ENCODE measurements at places on chromosomes 7 and 10.

- no peak for DNase-seq
Observed at GRCh38 chr7:155333346-155334234, 35.9 kb downstream of the INSIG1 start.

- DNase-seq = no peak
Observed at GRCh38 chr7:117995850-117996650, 122.8 kb upstream of the CTTNBP2 start.

DNA sequence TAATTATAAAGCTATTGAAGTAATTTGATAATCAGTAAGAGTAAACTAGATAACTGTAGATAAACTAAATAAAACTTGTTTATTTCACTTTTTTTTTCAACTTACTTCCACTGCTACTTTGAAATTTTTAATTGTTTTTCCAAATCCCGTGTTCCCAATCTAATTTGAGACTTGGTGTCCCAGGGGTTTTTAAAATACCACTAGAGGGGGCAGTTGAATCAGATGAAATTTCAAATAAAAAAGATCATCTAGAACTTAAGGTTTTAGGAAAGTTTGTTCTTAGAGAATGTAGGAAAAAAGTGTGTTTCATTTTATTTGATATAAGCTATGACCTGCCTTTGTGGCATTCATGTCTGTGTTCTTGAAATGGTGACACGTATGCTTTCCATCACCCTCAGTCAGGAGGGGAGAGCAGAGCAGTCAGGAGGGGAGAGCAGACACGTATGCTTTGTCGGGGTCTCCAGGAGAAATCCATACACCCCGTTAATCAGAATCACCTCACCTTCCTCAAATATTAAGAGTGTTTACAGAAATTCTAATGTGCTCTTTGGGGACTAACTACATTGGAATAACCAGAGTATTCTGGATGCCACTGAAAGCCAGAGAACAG is 49.9 kb downstream of the C10orf67 start:
- DNase-seq = no peak

- DNase-seq = no peak
Observed at GRCh38 chr10:52030051-52030790, 283.9 kb upstream of the DKK1 start.

DNA sequence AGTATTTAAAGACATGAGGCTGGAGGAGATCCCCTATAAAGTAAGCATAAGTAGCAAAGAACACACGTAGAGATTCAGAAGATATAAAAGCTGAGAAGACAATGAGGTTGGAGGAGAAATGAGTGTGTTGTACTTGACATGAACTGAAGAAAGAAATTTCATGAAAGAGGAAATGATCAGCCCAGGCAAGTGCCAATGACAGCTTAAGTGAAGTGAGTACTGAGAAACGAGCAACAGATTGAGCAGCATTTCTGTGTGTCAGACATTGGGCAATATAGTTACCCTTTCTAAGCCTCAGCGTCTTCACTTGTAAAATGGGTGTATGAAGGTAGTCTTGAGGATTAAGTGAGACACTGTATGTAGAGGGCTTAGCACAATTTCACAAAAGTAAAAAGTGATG is 4.8 kb upstream of the LIPA start:
- DNase-seq = no peak

DNA sequence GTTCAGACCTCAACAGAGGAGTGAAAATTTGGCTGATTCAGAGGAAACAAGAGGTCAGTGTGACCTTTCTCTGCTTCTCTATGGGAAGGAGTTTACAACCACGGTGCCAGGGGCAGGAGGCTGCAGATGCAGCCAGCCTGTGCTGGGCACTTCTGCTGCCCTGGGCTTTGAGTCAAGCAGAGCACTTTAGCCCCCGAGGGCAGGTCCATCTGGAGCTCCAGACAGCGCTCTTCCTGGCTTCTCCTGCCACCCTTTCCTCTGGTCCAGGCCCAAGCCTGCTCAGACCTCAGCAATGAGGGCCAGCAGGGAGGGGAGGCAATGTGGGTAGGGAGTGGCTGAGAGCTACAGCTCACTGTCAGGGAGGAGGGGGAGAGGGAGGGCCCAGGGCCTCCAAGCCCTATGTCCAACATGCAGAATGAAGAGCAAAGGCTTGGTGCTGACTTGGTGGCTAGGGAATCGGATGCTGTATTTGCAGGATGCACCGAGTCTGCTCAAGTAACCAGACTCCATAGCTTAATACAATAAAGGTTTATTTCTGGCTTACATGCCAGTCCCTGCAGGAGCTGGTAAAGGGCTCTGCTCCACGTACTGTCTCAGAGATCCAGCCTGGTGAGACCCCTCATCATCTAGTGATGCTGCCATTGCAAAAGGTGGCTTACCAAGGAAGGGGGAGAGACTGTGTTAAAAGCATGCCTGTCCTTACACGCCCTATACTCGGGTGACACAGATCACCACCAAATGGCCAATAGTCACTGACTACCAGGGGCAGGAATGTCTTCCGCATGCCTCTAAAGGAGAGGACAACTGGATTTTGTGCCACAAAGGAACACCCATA is 481.6 kb downstream of the RPS24 start:
- DNase-seq = no peak

DNA sequence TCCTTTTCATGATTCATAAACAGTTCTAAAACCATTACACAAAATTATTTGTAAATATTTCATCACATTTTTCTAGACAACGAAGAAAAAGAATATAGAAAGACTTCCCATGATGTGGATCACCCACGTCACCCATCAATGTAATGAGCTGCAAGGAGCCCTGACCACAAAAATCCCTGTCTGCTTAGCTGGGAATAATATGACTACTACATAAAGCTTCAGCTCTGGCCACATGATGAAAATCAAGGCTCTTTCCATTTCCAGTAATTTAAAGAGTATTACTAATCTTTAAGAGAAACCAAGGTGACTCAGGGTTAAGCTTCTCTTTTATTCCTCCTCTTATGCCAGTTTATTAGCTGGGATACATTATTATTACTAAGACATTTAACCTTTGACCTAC is 180.8 kb upstream of the CACNA2D1 start:
- no peak for DNase-seq

GRCh38 chr7:13240349-13240748 is 552.9 kb downstream of the ARL4A start:
- peak; percentile 19 for DNase-seq

DNA sequence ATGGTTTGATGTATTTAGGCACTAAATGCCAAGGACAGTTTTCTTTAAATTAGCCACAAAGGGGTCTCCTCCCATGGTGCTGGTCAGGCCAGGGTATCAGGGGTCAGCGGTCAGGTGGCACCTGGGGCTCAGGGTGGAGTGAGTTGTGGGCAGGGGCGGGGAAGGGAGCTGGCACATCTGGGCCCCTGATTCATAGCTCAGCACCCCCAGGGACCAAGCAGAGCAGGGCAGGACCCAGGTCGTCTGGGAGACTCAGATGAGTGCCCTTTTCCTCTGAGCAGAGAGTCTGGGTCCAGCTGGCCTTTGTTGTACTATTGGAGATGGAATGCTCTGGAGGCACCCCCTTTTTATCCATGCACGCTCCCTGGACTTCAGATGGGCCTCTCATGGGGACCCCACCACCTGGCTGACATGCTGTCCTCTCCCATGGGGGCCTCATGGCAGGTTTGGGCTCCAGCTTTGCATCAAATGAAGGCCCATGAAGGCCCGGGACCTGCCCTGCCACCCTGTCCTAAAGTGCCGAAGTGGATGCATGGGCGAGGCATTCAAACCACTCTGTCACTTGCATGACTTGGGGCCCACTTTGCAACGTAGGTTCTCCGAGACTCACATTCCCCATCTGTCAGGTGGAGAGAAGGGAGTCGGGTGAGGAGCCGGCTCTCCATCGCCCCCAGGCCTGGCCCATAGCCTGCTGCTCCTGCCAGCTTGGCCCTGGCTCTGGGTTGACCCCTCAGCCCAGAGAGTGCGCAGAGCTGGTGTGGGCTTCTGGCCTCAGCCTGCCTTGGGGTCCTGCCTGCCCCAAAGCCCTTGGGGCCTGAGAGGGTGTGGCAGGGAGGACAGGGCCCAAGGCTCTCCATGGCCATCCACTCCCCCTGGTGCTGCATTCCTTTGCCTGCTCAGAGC is 66.4 kb downstream of the RAMP3 start:
- DNase-seq = no peak

GRCh38 chr7:88214456-88214855 is 5.4 kb downstream of the SRI start:
- DNase-seq = no peak

DNA sequence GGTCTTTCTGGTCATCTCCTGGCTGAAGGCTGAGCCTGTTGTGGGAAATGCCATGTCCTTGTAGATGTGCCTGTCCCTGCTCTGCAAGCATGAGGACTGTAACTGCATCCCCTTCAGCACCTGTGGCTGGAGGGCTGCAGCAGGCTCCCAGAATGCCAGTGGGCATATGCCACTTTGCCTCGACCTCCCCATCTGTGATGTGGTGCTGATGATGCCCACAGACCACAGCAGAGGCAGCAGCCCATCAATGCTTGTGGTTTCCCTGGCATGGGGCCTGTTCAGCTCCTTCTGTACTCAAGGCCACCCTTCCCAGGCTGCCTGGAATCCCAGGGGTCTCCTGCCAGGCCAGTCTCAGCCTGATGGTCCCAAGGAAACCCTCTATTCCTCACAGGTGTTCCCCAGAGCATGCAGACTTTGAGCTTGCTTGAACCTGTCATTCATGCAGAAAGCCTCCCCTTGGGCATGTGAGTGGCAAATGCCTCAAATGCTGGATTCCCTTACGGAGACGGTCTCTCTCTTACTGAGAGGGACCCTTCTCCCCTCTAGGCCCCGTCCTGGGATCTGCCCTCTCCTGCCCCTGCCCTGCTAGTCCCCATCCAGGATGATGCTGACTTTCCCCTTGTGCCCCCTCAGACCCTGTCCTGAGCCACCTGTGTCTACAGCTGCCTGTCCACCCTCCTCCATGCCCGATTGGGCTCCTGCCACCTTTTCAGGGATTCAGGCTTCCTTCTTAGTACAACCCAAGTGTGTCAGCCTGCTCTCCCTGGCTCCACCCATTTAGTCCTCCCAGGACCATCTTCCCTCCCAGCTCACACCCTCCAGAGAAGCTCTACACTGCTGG is 50.9 kb upstream of the ANTXRL start:
- no peak for DNase-seq

DNA sequence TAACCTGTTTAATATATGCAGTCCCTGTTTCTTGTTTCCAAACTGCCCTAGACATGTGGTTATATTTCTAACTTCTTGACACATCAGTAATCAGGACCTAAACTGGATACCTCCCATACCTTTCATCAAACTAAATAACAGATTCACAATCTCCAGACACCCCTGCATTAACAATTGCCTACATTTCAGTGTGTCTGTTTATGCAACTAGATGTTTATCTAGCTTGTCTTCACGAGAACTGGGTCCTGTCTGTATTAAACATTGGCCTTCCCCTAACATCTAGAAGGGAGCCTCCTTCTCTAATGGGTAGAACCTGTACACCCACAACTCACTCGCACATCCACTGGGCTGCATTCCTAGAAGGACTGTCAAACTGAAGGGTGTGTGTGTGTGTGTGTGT is 683.7 kb upstream of the FZD8 start:
- no peak for DNase-seq

- no peak for DNase-seq
Observed at GRCh38 chr10:24889639-24890038, 62.8 kb downstream of the PRTFDC1 start.

- no peak for DNase-seq
Observed at GRCh38 chr10:80272793-80273522, 16.5 kb downstream of the MAT1A start.

DNA sequence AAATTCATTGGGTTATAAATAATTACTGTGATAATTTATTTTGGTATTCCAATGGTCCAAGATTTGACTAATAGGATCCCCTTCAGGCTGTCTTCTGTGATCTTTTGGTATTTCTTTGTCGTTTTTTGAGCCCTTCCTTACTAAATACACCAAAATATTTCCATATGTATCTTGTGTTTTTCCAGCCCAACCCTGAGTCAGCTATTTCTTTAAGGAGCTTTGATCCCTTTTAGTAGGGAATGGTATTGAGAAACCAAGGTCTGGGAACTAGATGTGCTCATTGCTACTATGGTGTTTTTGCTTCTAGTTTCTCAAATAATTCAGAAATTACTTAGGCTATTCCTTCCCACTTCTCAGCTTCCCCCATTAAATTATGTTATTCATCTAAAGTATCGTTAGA is 15.3 kb downstream of the NHLRC2 start:
- DNase-seq = no peak

- peak; percentile 23 for DNase-seq
Observed at GRCh38 chr7:136870866-136871487, 2.5 kb downstream of the CHRM2 start.

DNA sequence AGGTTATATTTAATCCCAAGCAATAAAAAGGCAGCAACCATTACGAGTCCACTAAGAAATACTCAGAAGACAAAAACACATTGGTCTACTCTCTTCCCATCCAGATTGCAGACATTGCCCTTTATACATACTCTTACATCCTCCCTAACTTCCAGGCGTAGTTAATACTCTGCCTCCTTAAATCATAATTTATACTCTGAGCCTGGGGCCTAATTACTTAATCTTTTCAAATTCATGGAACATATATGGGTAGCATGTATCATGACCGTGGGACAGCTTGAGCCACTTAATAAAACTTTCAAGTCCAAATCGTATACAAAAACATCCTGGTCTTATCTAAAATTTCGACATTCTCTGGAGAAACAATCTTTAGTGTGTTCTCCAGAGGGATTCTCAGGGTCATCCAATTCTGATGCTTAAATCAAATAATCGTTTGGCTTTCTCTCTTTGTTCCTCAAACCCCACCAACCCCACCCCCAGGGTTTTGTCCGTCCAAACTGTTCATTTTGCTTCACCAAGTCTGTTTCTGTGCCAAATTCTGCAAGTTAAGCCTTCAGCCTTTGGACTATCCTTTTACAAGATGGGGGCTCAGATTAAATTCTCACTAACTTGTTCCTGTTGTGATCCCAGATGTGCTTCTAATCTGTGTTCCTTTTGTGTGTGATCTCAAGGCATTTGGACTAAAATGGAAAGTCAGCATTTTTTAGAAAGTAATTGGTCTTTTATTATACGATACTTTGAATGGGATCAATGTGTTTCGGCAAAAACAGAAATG is 86.4 kb downstream of the ADAM12 start:
- no peak for DNase-seq

Data from iPS-NIHi11 (cell line).